ENCODE measurements at places on chromosomes 5 and 9. TPM values are rescaled to one million over a fixed set of nuclear protein-coding genes. Genes with fewer than 3 reads are reported as not detected.

The TLR4 gene
- 0.22 TPM for total RNA-seq

The ANKRD20A1 gene
- total RNA-seq = not detected

The MYOZ3 gene
- 0.43 TPM for total RNA-seq

The FAT2 gene
- total RNA-seq = 0.37 TPM

The KIF20A gene
- total RNA-seq = 128 TPM

DNA sequence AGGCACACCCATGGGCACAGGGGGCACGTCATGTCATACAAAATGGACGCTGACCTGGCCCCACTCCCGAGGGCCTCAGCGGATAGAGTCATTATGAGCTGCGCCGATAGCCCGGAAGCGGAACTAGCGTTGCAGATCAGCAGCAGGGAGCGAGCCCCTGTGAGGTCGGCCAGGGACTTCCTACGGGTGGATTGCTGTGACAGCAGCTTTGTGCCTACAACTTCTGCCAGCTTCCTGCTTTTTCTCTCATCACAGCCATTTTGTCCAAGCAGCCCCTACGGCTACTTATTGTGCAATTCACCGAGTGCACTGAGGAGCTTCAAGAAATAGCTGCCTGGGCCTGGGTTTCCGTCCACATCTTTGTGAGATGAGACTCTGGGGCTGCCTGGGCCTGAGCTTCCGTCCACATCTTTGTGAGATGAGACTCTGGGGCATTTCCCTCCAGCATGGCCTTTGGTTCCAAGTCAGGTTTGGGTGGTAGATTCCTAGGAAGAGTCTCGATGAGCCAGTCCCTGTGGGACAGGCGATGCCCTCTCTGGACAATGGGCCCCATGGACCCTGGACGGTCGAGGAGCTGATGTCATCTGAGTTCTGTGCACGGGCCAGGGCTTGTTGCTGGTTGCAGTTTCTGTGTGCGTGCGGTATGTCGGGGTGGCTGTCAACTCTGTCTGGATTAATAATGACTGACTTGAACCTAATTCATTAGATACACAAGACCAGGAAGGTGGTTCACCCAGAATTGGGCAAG, 67.0 kb upstream of the GNE start:
- no peak for DNase-seq

DNA sequence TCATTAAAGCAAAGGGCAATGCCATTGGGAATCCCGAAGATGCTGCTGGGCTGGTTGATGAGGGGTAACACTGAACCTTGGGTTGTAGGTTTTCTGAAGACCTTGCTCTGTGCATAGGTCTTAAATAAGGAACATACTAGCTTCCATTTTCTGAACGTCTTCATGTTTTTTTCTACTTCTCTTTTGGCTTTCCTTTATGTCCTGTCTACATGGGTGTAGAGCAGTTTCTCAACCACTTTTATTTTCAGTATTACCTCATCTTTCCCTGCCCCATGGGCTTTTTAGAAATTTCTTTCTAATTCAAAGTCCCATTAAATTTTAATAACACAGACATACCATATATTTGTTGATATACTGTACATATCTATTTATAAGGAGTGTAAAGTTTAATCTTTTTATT, at the start of gene IFNA14:
Gene IFNA14, minus strand, starts transcription at position 95 of the 400 bp plus-strand sequence. Its CDS starts 70 bp downstream, at position 25.
- no peak for DNase-seq

- DNase-seq = no peak
Measured at GRCh38 chr5:33322632-33323031, 118.1 kb upstream of the TARS1 start.

- DNase-seq = peak; percentile 33
Measured at GRCh38 chr5:180343110-180343830, 9.9 kb downstream of the GFPT2 start.

DNA sequence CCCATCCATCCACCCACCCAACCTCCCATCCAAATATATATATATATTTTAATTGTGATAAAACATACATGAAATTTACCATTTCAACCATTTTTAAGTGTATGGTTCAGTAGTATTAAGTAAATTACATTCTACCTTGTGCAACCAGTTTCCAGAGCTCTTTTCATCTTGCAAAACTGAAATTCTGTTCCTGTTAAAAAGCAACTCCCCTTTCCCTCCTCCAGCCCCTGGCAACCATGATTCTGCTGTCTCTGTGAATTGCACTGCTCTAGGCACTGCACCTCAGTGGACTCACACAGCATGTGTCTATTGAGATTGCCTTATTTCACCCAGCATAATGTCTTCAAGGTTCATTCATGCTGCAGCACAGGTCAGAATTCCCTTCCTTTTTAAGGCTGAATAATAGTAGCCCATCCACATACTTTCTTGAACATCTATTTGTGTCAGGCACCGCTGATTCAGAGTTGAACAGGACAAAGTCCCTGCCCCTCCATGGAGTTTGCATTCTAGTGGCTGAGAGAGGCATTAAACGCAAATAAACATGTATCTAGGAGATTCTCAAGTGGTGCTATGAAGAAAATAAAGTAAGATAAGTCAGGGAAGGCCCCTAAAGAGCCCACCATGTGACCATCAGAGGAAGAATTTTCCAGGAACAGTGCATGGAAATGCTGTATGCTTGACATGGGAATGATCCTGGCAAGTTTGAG, 24.0 kb downstream of the CSF1R start:
- DNase-seq = no peak

DNA sequence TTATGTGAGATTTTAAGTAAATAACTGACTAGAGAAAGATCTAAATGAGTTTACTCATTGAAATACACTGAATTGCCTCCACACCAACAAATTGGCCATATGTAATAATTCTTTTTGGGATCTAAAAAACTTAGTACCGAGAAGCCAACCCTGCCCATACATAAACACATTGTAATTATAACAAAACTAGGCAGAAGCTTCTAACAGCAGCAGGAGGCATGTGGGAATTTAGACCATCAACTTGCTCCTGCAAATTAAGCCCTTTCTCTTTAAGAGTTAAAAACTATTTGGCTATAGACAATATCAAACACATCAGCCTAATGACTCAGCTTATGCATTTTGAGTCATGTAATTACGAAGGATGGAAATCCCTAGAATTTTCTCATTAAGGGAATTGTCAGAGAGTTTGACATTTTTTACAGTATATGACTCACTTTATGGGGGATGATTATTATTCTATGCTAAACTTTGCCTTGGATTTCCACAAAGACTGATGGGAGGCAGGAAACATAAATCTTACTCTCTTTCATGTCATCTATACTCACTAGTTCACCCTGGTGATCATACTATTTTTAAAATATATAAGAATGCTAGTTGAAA, 1.0 kb downstream of the IL7R start:
- DNase-seq = no peak

DNA sequence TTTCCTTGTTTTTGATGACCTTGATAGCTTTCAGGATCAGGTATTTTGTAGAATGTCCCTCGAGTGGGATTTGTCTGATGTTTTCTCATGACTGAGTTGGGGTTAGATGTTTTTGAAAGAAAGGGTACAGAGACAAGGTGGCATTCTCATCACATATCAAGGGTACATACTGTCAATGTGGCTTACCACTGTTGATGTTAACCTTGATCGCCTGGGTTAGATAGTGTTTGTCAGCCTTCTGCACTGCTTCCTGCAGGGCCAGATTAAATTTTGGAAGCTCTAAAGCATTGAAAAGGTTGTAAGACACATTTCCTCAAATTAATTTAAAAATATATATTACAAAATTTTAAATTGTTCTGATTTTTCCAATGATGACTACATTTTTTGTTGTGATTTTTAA, 287.4 kb upstream of the ACTBL2 start:
- no peak for DNase-seq

- peak; percentile 4 for DNase-seq
Measured at GRCh38 chr9:12819436-12820185, 44.8 kb downstream of the LURAP1L start.
